ENCODE measurements at places on chromosomes 3 and 15.

- no peak for DNase-seq
Measured at GRCh38 chr3:139718415-139718814, 40.6 kb upstream of the NMNAT3 start.

DNA sequence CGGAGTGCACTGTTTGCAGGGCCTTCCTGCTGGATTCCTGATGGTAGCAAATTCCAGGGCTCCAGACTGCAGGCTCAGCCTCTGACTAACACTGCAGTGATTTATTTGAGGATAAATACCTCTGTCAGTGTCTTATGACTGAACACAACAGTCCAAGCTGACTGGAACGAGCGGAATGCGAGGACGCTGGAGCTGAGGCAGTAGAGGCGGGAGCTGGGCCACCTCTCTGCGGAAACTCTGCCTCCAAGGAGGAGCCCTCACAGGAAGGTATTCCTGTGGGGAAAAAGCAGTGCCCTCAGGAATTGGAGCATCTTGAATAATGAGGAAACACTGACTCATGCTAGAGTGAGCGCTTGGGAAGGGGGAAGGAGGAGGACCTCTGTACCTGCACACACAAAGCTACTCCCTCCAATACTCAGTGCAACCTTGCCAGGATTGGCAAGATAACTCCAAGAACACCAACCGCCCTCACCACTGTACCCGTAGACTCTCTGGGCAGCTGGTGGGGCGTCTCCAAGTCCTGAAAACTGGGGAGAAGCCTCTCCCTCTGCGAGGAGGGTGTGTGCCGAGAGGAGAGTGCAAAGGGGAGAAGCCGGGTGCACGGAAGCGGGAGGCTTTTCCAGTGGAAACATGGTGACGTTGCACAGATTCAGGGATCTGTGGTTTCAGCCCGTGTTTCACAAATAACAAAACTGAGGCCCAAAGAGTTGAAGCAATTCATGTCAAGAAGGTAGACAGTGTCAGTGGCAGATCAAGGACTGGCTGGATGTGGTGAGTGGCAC is 43.0 kb downstream of the VGLL4 start:
- no peak for DNase-seq

GRCh38 chr15:60886680-60887079 is 342.4 kb downstream of the RORA start:
- DNase-seq, result no peak

GRCh38 chr3:60114191-60114590 is 1064.4 kb upstream of the CFAP20DC start:
- no peak for DNase-seq

Measured in natural killer cell treated with Interleukin-12 subunit alpha and Interleukin-12 subunit beta and Interleukin-15 and Interleukin-18, amount 100 ng/mL, for 72 hours (primary cell).